ENCODE measurements at places on chromosomes 12 and 14. TPM values are rescaled to one million over a fixed set of nuclear protein-coding genes. Genes with fewer than 3 reads are reported as not detected.

DNA sequence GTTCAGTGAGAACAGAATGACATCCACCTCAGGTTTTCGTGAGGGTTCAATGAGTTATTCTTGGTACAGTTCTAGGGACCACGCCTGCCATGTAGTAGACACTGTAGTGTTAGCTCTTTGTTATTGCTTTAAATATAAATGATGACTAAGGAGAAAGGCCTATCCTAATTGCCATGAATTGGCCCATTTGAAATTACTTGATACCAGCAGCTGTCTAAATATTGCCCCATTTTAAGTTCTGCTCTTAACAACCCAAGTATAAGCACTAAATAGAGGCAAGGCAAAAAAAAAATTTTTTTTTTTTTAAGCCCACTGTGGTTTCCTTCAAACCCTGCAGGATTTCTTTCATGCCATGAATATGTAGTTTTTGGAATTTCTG, 84.5 kb downstream of the BORCS5 start:
- no peak for DNase-seq

ETNK1 gene
- 88.1 TPM for total RNA-seq

- DNase-seq = no peak
Observed at GRCh38 chr14:34354556-34354955, 107.5 kb downstream of the SPTSSA start.

DNA sequence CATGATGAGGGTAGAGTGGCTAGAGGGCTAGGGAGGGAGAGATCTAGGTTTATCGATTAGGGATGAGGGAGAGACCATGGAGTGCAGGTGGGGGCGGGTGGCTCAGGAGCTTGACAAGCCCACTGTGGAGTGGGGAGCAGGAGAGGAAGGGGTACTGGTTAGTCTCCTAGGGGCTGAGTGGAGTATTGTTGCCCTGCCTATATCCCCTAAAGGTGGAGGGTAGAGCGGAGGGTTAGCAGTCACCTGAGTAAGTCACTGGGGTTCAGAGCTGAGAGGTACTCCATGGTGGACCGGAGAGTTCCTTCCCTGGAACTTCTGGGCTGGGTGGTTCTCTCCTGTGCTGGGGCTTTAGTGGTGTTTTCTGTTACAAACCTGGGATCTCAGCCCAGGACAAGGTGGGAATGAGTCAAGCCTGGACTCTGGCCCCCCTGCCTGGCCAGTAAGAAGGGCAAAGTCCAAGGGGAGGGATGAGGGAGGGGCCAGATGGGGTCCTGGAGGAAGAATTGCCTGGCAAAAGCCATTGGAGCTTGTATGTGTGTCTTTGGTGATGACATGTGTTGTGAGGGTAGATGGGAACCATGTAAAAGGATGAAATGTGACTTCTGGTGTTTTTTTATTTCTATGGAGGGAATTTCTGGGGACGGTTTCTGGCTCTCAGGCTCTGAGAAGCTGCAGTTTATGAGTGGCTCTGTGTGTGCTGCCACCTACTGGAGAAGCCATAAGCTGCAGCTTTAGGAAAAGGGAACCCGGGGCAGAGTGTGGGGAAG, at the start of gene CIDEB:
CIDEB (minus strand) TSS at position 403 of the 767 bp plus-strand sequence; CDS start at position 284, 119 bp downstream.
- DNase-seq = peak; percentile 58

DNA sequence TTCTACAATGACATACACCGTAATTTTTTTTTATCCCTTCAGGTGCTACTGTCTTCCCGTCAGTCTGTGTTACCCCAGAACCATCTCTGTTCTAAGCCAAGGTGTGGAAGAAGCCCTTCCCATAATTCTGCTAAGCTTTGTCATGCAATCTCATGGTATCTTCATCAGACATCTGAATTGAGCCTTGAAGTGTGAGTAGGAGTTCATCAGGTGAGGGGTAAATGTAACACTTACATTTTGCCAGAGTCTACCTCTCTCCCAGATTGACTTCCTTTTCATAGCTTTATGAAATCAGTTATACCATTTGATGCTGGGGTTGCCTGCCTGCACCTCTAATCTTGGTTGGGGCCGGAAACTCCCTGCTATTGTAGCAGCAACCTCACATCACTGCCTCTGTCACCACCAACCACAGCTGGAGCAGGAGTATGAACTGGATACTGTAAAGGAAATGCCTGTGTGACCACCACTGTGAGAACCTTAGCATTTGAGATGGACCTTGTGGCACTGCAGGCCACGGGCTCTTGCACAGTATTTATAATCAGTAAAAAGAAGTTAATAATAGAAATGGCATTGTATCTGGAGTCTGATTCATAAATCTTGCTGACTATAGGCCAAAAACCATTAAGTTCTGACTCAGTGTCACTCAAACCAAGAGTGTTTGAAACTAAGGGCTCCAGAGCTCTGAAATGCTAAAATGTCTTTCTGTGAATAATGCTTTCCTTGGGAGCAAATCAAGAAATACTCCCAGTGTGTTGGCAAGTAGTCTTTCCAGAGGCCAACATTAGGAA, 58.7 kb upstream of the STK38L start:
- DNase-seq = peak; percentile 12

GRCh38 chr14:89681086-89682018, 264.3 kb upstream of the FOXN3 start:
- no peak for DNase-seq

- DNase-seq = no peak
Observed at GRCh38 chr12:106644335-106645073, 61.7 kb downstream of the RFX4 start.

ZNF410 gene
- 46.2 TPM for total RNA-seq

SLC25A47 gene
- not detected for total RNA-seq

GRCh38 chr14:46686652-46687051, 35.1 kb upstream of the RPL10L start:
- DNase-seq = no peak

DNA sequence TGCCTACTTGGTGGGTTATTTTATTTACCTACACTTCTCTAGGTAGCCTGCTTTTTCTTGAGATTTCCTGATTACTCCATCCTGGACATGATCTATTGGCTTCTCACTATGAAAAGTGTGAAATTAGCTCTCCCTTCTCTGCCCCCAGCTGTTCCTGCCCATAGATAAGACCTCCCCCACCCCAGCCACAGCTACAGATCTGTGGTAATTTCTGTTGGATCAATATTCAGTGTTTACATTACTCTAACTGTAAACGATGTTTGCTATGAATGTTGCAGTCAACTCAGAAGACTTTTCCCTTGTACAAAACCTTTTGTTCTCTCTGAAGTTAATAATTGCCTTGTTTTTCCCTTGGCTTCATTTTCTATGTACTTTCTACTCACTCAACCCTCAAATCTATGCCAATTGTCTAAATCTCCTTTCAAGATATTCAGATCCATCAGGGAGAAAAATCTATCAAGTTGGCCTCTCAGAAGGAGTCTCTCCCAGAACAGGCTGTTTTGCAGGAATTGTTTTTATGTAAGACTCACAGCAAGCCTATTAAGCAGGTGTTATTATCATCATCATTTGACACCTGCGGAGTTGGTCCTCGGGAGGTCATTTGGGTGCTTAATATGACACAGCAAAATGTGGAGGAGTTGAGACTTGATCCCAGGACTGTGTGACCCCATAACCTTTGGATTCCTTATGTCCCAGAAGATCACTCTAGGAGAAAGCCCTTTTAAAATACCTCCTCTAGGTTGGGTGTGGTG, 227.4 kb downstream of the SUDS3 start:
- DNase-seq = no peak

DNA sequence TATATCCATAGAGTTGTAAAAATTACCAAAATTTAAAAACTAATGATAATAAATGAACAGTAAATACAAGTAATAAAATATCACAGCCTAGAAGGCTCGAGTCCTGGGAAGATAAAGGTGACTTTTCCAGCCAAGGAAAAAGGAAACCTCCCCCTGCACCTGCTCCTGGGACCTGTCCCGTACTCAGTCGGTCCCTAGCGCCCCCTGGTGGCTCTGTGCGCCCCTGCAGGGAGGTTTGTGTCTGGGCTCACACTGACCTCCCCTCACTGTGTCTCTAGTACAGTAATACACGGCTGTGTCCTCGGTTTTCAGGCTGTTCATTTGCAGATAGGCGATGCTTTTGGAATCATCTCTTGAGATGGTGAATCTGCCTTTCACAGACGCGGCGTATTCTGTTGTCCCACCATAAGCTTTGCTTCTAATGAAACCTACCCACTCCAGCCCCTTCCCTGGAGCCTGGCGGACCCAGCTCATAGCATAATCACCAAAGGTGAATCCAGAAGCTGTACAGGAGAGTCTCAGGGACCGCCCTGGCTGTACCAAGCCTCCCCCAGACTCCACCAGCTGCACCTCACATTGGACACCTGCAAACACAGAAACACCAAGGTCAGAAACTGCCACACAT, 1030.4 kb downstream of the TMEM121 start:
- peak; percentile 62 for DNase-seq

DNA sequence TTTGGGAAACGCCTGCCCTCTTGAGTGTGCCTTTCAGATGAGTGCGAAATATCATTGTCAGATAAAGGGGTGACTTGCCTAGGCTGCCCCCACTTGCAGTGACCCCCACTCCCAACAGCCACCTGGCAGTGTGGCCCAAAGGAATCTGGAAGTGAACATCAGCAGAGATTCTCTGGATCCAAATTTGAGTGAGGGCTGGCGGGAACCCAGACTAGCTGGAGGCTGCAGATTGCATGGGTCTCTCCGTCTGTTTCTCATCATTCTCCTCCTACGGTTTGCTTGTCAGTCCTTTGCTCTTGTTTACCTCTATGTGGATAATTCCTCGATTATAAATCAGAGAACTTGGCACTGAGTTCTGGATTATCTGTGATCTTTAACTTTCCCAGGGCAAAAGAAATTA, 280.8 kb downstream of the ZFP36L1 start:
- DNase-seq = no peak

GALNT9 gene
- total RNA-seq = not detected

DNA sequence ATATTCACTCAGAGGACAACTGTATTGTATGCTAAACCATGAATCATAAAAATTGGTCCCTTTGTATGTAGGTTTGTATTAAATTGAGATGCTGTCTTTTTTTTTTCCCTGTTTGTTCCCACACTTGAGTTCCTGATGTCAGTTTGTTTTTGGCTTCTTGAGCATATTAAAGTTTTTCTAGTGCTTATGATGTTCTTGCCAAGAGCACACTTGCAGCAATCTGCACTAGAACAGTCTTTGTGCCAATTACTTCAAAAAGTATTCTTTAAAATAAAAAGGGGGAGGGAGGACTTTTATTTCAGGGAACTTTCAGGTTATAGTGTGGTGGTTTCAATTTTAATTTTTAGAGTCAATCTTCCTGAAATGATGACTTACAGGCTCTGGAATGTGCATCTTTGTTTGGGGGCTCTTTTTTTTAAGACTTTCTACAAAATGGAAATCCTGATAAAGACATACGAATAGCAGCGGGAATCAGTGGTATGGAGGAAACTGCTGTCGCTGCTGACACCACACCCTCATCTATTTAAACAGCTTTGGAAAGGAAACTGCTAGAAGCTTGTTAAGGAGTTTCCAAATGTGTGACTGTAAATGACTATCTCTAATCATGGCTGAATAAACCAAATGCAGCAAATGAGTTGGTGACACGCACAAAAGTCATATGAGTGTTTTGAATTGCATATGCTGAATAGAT, 188.6 kb downstream of the EGLN3 start:
- no peak for DNase-seq

GRCh38 chr14:29823816-29824215, 103.8 kb downstream of the PRKD1 start:
- no peak for DNase-seq

DNA sequence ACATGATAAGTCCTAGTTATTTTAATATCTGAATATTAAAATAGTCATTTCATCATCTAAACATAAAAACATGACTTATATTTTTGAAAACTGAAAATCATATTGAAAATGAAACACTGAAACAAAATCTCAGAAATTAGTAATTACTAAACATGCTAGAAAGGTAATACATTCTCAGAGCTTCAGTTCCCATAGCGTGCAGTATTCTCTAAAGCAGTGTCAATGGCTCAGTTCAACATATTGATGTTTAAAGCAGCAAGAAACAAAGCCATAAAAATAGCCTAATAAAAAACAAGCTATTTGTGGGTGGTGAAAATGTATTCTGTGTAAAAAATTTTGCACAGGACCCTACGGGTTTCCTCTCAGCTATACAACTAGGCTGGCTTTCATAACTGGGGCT, 1337.4 kb downstream of the FSCB start:
- no peak for DNase-seq

GRCh38 chr14:24944800-24945199, 105.1 kb downstream of the STXBP6 start:
- no peak for DNase-seq

TAS2R20 gene
- total RNA-seq = 2.5 TPM

MMP17 gene
- total RNA-seq = 0.32 TPM

DNA sequence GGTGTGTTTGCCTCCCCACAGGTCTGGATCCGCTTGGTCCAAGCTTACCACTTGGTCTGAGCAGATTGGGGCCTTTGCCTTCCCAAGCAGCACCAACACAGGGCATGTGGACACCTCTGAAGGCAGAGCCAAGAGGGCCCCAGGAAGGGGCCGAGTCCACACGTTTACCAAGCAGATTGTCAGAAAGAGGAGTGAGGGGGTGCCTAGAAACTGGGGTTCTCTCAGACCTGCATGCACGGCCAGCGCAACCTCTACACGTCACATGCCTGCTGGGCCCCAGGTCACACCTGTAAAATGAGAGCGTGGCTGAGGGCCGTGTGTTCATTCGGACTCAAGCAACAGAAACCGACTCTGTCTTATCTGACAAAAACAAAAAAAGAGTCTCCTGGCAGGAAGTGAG, 96.9 kb downstream of the PAPOLA start:
- no peak for DNase-seq

PLD4 gene
- not detected for total RNA-seq

MSRB3 gene
- not detected for total RNA-seq

DNA sequence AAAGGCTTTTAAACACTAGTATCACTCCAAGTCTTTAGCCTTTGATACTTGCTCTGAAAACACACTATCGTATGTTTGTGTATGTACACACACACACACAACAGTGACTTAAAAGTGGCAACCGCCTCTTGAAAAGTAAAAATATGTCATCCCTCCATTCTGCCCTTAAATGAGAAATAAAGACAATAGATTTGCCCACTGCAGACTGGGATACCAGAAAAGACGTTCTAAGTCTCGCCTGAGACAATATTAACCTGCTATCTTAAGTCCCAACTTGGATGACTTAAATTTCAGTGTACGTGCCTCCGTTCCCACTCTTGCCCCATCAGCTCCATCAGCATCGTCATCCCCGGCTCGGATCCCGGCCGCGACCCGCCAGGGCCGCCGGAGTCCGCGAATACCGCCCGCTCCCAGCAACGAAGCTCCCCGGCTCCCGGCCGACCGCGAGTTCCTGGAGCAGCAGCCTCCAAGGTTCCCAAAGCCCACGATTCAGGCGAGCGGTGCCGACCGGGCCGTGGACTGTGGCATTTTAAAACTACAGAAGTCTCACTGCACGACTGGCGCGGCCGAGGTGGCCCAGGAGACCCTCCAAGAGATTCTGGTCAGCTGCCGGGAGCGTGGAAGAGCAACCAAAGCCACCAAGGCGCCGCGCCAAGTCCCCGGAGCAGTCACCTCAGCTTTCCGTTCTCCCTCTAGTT, 2.8 kb upstream of the ARID2 start:
- no peak for DNase-seq

POTEM gene
- total RNA-seq = not detected

DHH gene
- total RNA-seq = 0.44 TPM

- no peak for DNase-seq
Observed at GRCh38 chr12:91290354-91290753, 107.7 kb upstream of the DCN start.

- no peak for DNase-seq
Observed at GRCh38 chr12:93702707-93703315, 25.6 kb downstream of the CRADD start.

Measured in CD4-positive, alpha-beta memory T cell (primary cell).